HCT116 (cell line): ENCODE measurements at places on chromosomes 2 and 18. TPM values are rescaled to one million over a fixed set of nuclear protein-coding genes. Genes with fewer than 3 reads are reported as not detected.

DNA sequence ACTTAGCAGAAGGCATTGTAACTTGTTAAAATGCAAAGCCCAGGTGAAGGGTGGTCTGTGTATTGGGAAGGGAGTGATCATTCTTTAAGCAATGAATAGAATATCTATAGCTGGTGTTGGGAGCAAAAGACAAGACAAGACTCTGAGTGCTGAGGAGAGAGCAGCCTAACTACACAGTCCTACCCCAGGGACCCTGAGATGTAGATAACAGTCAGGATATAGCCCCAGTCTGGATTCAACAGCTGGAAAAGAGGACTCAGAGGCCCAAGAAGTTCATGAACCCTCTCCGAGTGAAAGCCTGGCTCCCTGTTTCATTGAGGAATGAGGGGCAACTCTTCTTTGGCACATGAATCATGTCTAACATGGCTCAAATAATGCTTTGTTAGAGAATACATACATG lies 310.7 kb upstream of the SLC14A2 start:
- no peaks in the 10 kb centered on the region for H3K27me3 ChIP-seq
- no peaks in the 10 kb centered on the region for H3K4me1 ChIP-seq
- no peaks in the 10 kb centered on the region for H3K36me3 ChIP-seq
- H3K27ac ChIP-seq, result no peak overlapping the region
- DNase-seq, result no peak

DNA sequence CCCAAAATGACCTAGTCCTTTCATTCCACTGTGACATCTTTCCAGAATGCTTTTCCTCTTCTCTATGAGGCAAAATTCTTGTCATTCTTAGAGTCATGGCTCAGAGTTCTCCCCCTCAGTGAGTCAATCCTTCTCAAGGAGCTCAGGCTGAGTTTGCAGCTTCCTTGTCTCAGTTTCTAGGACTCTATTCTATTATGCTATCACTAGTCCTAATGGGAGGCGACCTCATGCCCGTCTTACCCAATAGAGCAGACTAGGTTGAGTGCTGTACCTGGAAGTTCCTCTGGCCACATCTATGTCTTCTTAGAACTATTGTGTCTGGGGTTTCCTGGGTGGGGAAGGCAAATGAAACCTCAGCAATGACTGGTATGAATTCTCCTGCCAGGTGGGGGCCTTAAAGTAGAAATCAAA lies 51.5 kb downstream of the HAUS1 start:
- no peaks in the 10 kb centered on the region for H3K36me3 ChIP-seq
- no peak overlapping the region for H3K4me3 ChIP-seq
- H3K4me1 ChIP-seq, result peaks cover 31% of the 10 kb centered on the region
- no peaks in the 10 kb centered on the region for H3K27me3 ChIP-seq
- DNase-seq, result no peak

GRCh38 chr2:172137109-172137508 lies 34.4 kb upstream of the DLX2 start:
- H3K4me1 ChIP-seq, result no peaks in the 10 kb centered on the region
- no peak overlapping the region for H3K4me3 ChIP-seq
- H3K27ac ChIP-seq, result no peak overlapping the region
- no peaks in the 10 kb centered on the region for H3K36me3 ChIP-seq

DNA sequence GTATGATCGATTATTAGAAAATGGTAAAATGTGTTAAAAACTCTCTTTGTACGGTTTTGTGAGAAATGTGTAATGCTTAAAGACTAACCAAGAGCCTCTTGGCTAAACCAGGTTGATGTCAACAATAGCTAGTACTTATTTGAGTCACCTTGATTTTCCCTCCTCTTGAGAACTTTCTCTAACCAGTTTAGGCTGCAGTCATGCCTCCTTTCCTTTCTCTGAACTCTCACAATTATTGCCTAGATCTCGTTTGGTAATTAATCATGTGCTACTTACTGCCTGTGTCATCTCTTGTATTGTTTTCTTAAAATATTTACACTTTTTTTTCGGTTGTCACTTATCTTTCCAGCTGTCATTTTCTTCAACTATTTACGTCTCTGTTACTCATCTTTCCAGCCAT lies 1.1 kb upstream of the EPC2 start:
- H3K4me3 ChIP-seq, result peak overlapping the region; percentile 97
- peaks cover 26% of the 10 kb centered on the region for H3K4me1 ChIP-seq
- no peak for DNase-seq
- H3K36me3 ChIP-seq, result no peaks in the 10 kb centered on the region
- H3K27me3 ChIP-seq, result no peaks in the 10 kb centered on the region
- no peak overlapping the region for H3K27ac ChIP-seq

DNA sequence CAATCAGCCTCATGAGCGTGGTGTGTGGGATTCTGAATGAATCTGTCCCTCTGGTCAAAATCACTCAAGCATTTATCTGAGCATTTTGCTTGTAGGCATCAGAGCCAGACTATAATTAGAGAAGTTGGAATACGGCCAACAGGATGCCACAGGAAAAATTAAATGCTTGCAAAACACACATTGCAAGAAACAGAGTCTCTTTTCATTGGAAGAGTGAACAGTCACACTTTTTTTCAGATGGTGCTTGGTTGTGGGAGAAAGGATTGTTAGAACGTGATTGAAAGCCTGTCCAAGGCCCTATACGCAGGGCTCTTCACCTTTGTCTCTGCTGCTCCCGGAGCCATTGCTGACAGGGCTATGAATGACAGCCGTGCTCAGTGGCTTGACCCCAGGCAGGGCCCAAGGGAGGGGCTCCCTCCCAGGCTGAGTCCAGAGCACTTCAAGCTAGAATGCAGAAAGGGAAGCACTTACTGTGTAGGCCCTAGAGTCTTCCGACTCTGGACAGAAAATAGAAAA lies 59.8 kb downstream of the SNTG2 start:
- no peak overlapping the region for H3K27ac ChIP-seq
- H3K36me3 ChIP-seq, result no peaks in the 10 kb centered on the region
- H3K27me3 ChIP-seq, result peaks cover 19% of the 10 kb centered on the region
- no peak for DNase-seq

DNA sequence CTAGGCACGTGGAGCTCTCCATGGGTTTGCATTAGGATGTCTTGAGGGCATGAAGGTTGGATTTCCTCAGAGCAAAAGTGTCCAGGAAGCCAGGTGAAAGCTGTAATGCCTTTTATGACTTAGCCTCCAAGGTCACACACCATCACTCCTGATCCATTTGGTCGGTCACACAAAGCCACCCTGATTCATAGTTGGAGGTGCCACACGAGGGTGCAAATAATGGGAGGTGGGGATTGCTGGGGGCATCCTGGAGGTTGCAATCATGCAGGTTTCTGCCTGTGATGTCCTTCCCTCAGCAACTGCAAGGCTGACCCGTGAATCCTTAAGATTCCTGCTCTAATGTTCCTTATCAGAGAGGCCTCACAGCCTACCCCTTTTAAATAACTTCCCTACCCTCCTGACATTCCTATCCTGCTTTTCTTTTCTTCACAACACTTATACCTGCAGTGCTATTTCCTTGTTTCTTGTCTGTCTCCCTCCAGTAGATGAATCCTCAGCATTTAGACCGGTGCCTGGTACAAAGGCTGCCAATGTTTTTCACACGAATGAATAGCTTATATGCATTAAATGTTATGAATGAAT lies 97.1 kb downstream of the LIPG start:
- H3K36me3 ChIP-seq, result no peaks in the 10 kb centered on the region
- no peak for DNase-seq
- no peak overlapping the region for H3K4me3 ChIP-seq
- peaks cover 55% of the 10 kb centered on the region for H3K27me3 ChIP-seq
- H3K4me1 ChIP-seq, result peaks cover 26% of the 10 kb centered on the region

DNA sequence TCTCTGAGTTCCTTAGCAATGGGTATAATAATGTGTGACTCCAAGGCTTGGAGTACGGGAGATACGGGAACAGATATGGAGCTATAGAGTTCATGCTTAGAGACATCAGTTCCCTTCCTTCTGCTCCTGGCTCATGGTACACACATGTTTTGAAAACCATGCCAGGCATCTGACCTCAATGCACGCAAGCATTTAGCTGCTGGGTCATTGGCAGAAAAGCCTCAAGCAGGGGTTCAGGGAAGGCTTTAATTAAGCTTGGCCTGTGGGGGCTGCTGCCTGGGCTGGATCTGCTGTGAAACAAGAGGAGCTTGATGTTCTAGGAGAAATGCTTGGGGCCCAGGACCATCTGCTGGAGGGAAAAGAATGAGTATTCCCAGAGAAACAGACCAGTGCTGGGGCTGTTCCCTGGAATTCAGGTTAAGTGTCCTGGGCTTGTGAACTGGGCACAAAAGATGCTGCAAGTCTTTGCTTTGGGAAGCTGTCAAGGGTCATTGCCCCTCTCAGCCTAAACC lies 3.2 kb downstream of the ALLC start:
- DNase-seq, result no peak
- peaks cover 16% of the 10 kb centered on the region for H3K4me1 ChIP-seq
- H3K27ac ChIP-seq, result peak overlapping the region; percentile 12
- H3K36me3 ChIP-seq, result no peaks in the 10 kb centered on the region
- H3K4me3 ChIP-seq, result no peak overlapping the region
- no peaks in the 10 kb centered on the region for H3K27me3 ChIP-seq

DNA sequence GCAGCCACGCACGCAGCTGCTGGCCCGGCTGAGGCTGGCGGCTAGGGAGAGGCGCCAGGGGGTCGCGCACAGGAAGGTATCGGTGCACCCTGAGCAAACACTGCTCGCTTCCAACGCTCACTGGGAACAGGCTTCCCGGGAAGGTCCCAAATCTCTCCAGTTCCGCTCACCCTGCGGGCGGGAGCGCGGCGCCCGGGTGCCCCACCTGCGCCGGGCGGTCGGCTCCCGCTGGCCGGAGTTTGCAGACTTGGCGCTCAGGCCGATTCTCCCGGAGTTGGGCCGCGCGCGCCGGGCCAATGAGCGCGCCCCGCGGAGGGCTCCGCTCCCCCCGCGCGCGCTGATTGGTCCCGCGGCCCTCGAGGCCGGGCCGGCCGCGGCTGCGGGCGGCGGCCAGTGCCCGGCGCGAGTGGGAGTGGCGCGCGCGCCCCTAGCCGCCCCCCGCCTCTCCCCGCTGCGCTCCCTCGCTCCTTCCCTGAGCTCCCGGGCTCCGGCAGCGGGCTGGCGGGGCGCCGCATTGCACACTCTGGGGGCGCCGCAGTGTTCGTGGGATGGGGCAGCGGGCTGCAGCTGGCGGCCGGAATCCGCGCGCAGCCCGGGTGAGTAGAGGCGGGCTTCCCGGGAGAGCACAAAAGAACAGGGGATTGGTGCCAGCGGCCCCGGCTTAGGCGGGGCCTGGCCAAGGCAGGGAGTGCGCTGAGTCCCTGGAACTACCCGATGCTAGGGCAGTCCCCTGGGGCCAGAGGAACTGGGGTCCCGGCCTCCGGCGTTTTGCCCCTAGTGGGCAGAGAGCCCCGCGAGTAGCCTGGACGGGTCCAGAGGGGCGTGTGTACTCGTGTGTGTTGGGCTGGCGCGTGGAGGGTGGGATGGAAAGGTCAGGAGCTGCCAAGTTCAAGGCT lies at the start of gene LYPD6:
Gene LYPD6 (plus strand): TSS at position 461 of the 896 bp plus-strand sequence. CDS start 107,122 bp downstream, outside the sequence.
- H3K36me3 ChIP-seq, result no peaks in the 10 kb centered on the region
- no peaks in the 10 kb centered on the region for H3K27me3 ChIP-seq
- peak; percentile 38 for DNase-seq

GRB14 gene
- 6.3 TPM for total RNA-seq

MROH2A gene
- total RNA-seq, result not detected

LOXHD1 gene
- total RNA-seq, result not detected

GPC1 gene
- 79.1 TPM for total RNA-seq

CYTIP gene
- 0.64 TPM for total RNA-seq

TCF23 gene
- not detected for total RNA-seq
